ENCODE measurements at places on chromosomes 7 and 10.

GRCh38 chr10:132606536-132607316 lies 69.1 kb downstream of the INPP5A start:
- no peak for DNase-seq

DNA sequence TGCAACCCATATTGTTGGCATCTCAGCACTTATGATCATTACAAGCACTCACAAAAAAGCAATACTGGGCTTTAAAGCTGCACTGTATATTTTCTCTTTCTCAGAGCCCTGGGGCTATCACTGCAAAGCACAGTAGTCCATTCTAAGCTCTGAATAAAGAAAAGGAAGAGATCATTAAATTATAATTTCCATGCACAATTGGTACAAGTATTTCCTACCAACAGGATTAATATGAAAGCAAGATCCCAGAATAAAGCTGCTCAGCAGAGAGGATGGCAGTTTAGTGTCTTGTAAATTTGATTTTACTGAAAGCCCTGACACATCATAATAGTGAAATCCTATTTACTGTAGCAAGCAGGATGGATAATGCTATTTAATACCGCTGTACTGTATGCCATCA lies 205.3 kb downstream of the CHCHD3 start:
- DNase-seq: no peak

- no peak for DNase-seq
These were observed 122.1 kb downstream of the BTAF1 start for GRCh38 chr10:92045641-92046106.

GRCh38 chr10:13751191-13751764 lies 164.5 kb downstream of the PRPF18 start:
- DNase-seq: no peak

DNA sequence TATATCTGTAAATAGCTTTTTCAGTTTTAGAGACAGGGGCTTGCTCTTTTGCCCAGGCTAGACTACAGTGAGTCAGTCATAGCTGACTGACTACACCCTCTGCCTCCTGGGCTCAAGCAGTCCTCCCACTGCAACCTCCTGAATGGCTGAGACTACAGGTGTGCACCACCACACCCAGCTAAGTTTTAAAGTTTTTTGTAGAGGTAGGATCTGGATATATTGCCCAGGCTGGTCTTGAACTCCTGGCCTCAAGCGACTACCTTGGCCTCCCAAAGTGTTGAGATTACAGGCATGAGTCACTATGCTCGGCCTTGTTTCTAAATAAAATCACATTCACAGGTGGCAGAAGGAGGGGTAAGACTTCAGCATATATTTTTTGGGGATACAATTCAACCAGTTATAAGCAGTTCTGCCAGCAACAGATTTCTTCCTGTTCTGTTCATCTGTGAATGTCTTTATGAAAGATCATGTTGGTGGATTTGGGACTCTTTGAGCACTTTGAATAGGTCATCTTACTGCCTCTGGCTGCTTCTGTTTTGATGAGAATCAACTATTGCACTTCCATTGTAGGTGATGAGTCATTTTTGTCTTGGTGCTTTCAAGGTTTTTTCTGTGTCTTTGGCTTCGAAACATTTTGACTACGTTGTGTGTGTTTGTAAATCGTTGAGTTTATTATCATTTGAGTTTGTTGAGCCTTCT lies 15.7 kb downstream of the RBM33 start:
- DNase-seq: no peak

Data from fibroblast of upper back skin (primary cell).